ENCODE measurements at places on chromosomes 5 and 9.

DNA sequence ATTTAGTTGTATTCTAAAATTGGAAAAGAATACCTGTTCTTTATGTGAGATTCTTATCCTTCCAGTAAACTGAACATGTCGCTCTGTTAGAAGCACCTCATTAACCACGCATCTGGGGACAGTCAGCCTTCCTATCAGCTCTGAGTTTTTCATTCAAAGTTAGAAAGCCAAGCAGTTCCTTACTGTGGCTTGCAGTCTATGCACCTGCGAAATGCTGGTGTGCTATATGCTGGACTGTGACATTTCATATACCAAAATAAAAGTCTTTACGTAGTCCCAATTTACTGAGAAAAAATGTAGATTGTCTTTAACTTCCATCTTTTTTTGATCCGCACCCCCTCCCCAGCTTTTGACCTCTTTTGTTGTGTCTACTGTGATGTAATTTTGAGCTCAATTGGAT, 4.3 kb downstream of the ANP32B start:
- no peak for DNase-seq

- no peak for DNase-seq
Observed at GRCh38 chr9:88387036-88387551, 1.1 kb upstream of the SPIN1 start.

- no peak for DNase-seq
Observed at GRCh38 chr5:87825583-87825982, 412.9 kb upstream of the CCNH start.

GRCh38 chr9:22682961-22683699, 236.5 kb downstream of the DMRTA1 start:
- peak; percentile 6 for DNase-seq

GRCh38 chr5:146072595-146072994, 32.8 kb downstream of the PLAC8L1 start:
- DNase-seq, result no peak

DNA sequence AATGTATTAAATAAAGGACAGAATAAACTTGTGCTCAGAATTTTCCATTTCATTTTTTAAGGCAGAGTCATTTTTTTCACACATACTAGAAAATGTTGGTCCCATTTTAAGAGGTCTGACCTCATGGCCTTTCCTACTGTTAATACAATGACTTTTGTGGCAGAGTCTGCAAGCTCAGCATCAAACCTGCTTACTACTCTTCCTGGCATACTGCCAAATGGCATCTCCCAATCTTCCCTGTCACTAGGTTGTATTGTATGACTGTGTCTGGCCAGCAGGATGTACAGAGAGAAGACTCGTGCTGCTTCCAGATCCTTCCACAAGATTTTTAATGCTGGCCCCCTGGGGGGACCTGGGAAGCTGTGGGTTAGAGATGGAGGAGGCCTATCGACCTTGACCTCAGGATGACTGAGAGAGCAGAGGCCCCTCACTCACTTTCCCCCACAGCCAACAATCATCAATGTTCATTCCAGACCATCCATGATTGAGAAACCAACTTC, 64.7 kb downstream of the BARX1 start:
- DNase-seq, result no peak

DNA sequence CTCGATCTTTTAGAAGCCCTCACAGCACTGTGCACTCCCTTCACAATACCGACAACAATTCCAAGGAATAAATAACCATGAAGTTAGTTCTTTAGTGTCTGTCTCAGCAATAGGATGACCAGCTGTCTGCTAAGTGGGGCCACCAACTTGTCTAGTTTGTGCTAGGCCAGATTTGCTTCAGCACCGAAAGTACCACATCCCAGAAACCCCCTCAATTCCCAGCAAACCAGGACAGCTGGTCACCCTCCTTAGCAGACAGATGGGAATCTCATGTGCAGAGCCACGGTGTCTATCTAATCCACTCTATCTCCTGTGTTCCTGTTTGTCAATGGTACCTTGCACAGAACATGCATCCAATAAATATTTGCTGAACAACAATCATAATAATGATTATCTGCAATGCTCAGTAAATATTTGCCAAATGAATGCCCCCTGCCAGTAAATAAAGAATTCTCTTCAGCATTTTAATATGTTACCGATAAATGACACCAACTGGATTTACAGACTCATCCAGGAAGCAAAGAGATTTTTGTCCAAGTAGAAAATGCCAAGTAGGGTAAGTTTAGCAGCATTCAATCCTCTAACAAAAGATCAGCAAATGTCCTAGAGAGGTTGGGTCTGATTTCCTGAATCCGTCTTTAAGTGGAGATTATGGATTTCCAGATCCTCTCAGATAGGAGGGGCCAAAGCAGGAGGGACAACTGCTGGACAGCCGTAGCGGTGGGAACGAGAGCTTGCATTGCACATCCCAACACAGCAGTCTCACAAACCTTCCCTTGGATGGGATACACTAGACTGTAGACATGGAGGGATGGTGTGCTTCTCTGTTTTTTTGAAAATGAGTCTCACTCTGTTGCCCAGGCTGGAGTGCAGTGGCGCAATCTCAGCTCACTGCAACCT, 51.9 kb upstream of the ANKRD33B start:
- DNase-seq, result no peak

GRCh38 chr9:133496861-133497842, 18.3 kb upstream of the SLC2A6 start:
- no peak for DNase-seq

GRCh38 chr9:91421971-91422757, 1.5 kb downstream of the NFIL3 start:
- peak; percentile 57 for DNase-seq

- no peak for DNase-seq
Observed at GRCh38 chr9:36967997-36968396, 66.1 kb downstream of the PAX5 start.

DNA sequence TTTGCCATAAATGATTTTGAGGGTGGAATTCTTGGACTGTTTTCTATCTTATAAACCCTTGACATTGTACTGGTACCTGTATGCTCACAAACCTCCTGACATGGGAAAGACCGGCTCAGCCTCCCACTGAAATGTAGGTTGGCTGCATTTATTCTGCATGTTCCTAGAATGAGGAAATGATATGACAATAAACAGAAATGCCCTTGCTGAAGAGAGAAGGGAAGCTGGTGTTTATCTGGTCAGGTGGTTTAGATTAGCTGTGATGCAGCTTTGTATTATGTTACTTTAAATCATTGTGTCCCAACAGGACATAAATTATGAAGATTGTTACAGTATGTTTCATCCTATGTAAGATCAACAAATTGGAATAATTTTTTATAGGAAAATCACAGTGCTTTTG, 23.1 kb upstream of the CATSPER3 start:
- no peak for DNase-seq

DNA sequence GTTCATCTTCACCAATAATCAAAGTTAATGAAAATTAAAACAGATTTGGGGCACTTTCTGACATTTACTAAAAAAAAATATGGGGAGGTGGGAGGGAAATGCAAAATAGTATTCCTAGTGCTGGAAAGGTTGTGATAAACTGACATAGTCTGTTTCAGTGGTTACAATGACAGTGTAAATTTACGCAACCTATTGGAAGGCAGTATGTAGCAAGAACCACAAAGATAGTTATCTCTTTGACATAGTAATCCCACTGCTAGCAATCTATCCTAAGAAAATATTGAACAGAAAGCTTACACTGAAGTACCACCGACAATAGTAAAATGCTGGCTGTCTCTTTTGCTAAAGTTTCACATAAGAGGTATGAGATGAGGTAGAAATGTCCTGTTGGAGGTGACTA, 15.1 kb upstream of the EPB41L4B start:
- DNase-seq, result no peak

DNA sequence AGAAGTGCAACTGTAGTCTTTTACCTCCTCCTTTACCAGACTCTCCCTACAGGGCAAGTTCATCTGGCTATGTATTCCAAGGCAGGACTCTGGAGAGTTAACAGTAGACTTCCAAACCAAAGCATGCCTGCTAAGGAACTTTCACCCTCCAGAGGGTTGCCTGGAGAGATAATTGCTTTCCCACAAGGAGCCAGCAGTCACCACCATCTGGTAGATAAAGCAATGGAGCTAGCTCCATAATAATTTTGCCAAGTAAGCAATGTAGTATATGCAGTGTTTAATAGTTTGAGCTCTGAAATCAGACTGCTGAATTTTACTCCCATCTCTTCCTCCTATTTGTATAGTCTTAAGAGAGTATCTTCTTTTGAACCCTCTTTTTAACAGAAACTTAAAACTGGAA, 566.8 kb upstream of the PTGER4 start:
- DNase-seq, result no peak

DNA sequence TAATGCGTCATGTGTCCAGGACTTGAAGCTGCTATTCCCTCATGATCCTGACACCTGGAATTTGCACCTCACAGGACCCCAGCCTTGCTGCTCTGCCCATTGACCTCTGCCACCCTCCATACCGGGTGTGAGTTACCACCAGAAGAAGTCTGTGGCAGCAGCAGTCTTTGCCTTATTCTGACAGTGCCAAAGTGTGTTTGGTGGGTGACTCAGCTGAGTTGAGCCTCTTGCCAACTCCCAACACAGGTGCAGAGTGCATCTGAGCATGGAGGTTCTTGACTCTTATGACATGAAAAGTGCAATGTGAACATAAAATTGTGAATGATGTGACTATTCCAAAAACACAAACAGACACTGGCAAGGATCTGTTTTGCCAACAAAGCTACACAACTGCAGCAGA, 1166.5 kb upstream of the CDH18 start:
- DNase-seq, result no peak

- no peak for DNase-seq
Observed at GRCh38 chr5:134088291-134088690, 26.2 kb upstream of the TCF7 start.

- DNase-seq, result no peak
Observed at GRCh38 chr5:56465769-56466135, 232.6 kb upstream of the ANKRD55 start.

DNA sequence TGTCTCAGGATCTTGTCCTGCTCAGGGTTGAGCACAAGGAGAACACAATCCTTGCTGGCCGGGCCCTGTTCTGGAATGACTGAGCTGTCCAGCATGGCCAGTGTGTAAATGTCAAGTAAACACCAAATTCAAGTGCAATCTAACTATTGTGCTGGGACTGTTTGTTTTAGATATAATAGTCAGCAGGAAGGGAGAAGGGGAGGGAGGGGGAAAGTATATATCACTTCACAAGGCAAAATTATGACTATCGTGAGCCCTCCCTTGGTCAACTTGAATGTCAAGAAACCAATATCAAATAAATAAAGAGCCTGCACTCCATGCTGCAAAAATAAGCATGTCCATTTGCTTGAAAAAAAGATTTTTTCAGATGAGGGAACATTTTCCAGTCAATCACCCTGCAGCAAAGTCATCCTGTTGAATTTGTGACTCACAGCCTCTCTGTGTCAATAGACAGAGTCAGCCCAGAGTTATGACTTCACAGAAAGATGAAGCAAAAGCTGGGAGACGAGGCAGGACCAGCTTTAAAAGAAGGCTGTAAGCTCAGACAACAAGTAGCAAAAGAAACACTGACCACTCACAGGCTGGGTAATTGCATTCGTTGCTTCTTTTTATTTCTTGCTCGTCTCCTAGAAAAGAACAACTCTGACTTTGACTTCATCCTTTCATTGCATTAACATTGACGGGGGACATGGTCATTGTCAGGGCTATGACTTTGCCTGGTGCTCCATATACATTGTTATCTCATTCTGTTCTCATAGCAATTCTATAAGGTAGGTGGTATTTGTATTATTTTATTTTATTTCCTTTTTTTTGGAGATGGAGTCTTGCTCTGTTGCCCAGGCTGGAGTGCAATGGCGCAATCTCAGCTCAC, 15.3 kb upstream of the KLF4 start:
- DNase-seq, result peak; percentile 87

- DNase-seq, result no peak
Observed at GRCh38 chr9:134179595-134179917, 15.2 kb upstream of the RNU6ATAC start.

GRCh38 chr5:31770132-31770720, 131.3 kb downstream of the PDZD2 start:
- no peak for DNase-seq

- DNase-seq, result peak; percentile 19
Observed at GRCh38 chr5:93926831-93927620, 185.6 kb upstream of the POU5F2 start.

- DNase-seq, result no peak
Observed at GRCh38 chr5:80189201-80189600, 66.6 kb downstream of the SERINC5 start.

GRCh38 chr9:98539954-98540353, 168.8 kb downstream of the GABBR2 start:
- DNase-seq, result peak; percentile 39

GRCh38 chr9:107137495-107138202, 145.4 kb upstream of the RAD23B start:
- DNase-seq, result peak; percentile 53

DNA sequence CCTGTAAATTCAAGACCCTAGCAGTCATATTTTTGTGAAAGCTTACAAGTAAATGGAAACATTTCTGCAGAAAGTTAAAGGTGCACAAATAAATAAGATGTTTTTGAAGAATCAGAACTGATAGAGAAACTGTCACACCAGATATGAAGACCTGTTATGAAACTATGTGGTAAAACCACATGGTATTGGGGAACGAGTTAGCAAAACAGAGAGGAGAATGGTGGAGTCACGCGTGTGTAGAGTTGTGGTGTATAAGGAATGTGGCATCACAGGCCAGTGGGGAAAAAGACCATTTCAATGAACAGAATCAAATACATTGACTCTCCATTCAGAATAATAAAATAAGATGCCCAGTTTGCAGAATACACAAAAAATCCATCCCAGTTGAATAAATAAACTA, 477.2 kb downstream of the ICE1 start:
- DNase-seq, result no peak

GRCh38 chr9:97237311-97237786, 70.1 kb upstream of the CCDC180 start:
- DNase-seq, result peak; percentile 11

GRCh38 chr9:134724912-134725604, 83.5 kb downstream of the COL5A1 start:
- no peak for DNase-seq

GRCh38 chr9:134475011-134475790, 148.9 kb downstream of the RXRA start:
- peak; percentile 84 for DNase-seq

DNA sequence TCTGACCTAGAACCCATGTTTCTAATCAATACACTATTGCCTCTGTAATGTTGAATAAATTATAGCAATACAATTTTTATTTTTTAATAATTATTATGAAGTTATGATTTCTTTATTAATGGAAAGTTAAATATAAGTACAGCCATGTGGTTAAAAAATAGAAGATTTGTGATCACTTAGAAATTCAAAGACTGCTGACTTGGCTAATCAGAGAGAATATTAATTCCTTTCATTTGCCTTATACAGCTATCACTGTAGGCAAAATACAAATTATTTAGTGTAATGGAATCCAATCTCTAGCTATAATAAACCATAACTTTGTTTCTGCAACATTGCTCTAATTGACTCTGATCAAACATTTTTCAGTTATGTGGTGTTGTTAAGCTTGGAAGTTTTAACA, 255.0 kb upstream of the TAS2R1 start:
- DNase-seq, result no peak

DNA sequence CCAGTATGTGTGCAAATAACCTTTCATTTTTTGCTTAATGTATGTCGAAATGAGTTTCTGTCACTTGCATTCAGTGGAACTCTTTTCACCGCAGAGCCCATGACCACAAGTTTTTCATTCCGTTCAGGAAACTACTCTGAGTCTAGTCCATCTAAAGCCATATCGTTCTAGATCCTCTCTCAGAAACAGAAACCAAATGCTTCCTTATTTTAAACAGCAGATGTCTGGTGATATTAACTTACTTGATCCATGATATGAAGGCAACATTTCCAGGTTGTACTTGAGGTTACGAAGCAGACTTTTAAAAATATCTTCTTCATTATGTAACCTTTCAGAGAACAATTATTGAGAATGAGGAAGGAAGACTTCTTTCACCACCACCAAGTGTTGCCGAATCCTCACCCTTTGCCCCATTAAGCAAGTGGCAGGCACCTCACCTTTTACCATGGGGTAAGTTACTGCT, 72.4 kb upstream of the GNAQ start:
- no peak for DNase-seq
